ENCODE measurements at places on chromosomes 3 and 15.
A peak's percentile ranks its signal among the peaks of the same experiment; 100 is the strongest.

DNA sequence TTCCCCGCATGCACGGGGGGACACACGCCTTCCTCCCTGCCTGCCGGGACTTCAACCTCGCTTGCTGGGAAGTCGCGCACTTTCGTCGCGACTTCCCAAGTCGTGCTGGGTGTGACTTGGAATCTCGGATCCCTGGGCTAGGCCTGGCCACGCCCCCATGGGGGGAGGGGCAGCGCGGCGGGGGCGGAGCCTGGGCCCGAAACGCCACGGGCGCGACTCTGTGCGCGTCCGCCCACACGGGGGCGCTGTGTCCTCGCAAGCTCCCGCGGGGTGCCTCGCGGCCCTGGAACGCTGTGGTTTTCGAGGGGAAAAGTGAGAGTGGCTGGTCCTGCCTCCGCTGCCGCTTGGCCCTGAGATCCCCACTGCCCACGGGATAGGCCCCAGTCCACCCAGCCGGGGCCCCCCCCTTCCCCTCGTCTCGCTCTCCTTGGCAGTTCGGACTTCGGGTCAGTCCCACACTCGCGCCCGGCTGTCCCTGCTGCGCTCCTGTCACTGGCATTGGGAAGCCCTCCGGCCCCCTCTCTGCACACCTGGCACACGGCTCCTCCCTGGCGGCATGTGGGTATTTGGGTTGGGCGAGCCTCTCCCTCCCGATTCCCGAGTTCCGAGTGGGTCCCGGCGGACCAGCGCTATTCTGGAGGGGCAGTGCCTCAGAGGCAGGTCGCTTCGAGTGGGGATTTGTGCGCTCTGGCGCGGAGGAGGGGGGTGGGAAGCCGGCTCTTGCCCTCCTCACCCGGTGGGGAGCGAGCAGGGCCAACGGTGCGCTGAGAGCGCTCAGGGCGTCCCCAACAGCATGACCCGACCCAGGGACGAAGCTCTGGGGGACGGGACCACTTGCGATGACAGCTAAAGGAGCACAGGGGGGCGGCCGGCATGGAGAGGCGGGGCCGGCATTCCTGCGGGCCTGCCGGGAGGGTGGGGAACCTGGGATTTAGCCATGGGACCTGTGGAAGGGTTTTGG is 23.6 kb downstream of the SEC61A1 start:
- DNase-seq = peak; percentile 67

GRCh38 chr3:20323307-20323927 is 137.4 kb upstream of the SGO1 start:
- DNase-seq = no peak

GRCh38 chr3:184262764-184263179 is 1.4 kb upstream of the CAMK2N2 start:
- DNase-seq = no peak

DNA sequence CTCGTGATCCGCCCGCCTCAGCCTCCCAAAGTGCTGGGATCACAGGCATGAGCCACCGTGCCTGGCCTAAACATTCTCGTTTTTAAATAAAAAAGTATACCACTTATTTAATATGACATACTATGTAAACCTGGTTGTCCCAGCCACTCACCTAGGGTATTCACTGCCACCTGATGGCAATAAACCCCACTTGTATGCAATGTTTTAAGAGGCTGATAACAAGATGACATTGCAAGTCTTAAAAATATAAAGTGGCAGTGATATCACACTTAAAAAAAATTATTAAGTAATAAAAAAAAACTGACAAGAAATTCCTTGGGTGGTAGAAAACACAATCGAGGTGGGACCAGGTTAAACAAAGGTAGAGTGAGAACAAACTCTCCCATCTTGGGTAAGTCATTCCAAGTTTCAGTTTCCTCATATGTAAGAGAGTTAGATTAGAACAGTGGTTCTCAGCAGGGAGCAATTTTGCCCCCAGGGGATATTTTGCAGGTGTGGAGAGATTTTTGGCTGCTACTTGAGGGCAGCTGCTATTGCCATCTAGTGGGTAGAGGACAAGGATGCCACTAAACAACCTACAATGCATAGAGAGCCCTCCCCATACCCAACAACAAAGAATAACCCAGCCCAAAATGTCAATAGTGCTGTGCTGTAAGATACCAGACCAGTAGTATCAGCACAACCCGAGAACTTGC is 14.5 kb downstream of the ARF4 start:
- peak; percentile 37 for DNase-seq

GRCh38 chr3:28036599-28037575 is 204.5 kb upstream of the CMC1 start:
- no peak for DNase-seq
